Activated CD4-positive, alpha-beta T cell treated with anti-CD3 and anti-CD28 coated beads, Interleukin-2, amount 50 U/mL, for 1 hour (primary cell): ENCODE measurements at places on chromosomes 5 and 9.
A peak's percentile ranks its signal among the peaks of the same experiment; 100 is the strongest.

DNA sequence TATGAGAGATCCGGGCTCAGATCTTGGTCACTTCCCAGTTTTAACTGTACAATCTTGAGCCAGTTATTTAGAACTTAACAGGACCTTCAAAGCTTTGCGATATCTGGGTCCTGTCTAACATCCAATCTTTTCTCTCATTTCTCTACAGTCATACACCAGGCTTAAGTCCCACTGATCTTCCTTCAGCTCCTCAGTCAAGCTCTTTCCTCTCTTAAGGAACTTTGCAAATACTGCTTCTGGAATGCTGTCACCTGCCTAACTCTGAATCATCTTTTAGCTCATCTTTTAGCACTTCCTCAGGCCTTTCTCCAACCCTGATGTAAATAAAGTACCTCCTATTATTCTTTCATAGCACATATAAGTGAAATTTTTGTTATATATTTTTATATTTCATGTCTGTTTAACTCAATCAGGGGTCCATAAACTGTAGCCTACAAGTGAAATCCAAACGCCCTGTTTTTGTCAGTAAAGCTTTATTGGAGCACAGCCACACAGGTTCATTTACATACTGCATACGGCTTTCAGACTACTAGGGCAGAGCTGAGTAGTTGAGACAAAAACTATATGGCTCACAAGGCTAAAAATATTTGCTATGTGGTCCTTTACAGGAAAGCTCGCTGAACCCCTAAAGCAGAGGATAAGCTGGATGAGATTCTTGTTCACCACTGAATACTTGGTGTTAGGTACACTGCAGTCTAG lies 63.5 kb downstream of the MEF2C start:
- DNase-seq = no peak

- no peak for DNase-seq
Observed at GRCh38 chr5:57687596-57687995, 205.0 kb upstream of the ACTBL2 start.

DNA sequence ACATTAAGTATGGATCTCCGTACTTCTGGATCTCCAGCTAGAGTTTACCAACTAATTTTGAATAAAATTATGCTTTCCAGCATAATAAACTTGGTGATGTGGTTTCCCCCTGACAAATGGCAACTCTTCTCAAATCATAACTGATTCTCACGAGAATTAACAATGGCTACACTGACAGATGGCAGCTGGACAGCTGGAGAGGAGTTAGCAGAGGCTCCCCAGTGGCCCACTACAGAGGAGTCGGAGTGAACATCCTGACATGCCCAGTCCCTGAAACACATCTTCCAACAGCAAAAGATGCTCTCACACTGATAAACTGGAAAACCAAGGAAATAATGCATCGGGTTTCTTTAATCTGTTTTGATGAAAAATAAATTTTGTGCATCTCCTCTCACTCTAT lies 239.6 kb downstream of the MAN2A1 start:
- no peak for DNase-seq

DNA sequence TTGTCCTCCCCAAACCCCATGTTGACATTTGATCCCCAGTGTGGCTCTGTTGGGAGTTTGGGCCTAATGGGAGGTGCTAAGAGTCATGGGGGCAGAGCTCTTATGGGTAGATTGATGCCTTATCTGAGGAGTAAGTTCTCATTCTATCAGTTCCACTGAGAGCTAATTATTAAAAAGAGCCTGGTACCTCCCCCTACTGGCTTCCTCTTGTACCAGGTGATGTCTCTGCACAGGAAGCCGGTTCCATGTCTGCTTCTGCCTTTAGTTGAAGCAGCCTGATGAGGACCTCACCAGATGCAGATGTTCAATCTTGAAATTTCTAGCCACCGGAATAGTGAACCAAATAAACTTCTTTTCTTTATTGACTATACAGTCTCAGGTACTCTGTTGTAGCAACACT lies 10.8 kb downstream of the GABRB2 start:
- no peak for DNase-seq

GRCh38 chr9:117516676-117517632 lies 102.1 kb upstream of the ASTN2 start:
- no peak for DNase-seq

DNA sequence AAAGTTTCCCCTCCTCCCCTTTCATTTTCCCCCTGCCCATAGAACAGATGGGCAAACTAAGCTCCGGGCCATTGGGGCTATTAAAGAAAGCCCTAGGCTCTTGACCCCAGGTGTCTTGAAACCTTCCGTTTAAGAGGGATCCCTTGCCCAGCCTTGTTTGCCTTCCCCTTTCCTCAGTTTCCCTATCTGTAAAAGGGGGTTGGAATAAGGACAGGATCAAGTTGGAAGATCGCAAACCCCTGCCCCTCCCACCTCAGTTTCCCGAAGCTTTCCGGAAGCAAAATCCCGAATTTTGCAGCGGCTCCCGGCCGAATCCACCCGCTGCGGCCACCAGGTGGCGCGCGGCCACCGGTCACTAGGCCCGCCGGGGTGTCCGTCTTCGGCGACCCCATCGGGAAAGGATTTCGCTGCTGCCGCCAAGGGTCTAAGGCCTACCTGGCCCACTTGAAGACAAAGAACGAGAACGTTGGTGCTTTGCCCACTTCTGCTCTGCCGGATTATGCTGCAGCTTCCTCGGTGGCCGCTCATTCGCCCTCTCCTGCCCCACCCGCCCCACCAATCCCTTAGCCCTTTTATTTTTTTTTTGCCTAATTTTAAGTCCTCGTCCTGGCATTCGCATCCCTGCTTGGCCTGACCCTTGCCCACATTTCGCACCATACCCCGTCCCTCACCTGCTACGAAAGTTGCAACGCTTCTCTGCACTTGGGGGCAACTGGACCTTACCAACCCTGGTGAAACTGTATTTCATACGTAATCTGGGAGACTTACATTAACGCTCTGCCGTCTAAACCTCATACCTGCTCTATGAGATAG lies 962 bp upstream of the NR6A1 start:
- peak; percentile 11 for DNase-seq

GRCh38 chr5:102811972-102812371 lies 56.9 kb downstream of the PAM start:
- DNase-seq = no peak

- no peak for DNase-seq
Observed at GRCh38 chr5:35229076-35230037, 930 bp downstream of the PRLR start.

DNA sequence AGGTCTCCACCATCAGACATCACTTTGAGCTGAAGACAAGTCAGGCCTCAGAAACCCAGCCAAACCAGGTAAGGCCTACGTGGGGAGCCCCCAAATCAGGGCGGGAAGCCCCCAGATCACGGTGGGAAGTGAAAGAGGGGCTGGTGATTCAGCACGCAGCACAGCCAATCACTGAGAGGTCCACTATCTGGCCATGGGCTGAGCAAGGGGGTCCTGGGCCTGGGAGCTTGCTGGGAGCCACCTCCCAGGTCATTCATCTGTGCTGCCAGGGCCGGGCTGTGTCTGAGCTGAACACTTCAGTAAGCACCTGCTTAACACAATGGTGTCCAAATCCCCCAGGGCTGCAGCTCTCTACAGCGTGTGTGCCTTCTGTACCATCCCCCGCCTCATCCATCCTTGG lies 15.5 kb downstream of the MED10 start:
- no peak for DNase-seq

DNA sequence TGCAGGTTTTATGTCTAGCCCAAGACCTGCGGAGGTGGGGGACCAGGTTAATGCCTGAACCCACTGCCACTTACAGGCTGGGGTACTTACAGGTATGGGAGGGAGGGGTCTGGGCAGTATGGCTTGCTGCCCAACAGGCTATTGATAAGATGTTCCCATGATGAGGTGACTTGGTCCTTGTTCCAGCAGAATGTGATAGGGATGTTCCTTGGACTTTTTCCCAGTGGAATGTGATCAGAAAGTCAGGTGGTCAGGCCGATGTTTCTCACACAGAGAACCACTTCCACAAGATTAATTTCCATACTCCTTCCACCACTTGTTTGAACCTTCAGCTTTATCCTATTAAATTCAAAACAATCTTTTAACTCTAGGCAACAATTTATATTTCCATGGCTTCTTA lies 27.0 kb upstream of the GPX3 start:
- DNase-seq = no peak

DNA sequence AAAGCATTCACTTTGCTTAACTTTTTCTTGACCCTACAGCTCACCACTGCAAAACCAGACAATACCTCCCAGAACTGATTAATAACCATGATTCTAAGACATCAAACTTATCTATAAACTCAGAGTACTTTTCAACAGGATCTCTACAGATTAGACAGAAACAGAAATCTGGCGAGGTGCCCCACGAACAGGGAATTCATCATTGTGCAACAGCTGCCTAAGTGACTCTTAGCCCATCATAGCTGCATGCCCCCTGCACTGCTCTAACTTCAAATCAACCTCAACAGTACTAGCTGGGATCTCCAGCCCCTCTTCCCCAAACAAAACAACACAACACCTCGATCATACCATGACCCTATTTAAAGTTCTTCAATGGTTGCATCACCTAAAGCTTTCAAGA lies 16.1 kb upstream of the COL23A1 start:
- DNase-seq = no peak

DNA sequence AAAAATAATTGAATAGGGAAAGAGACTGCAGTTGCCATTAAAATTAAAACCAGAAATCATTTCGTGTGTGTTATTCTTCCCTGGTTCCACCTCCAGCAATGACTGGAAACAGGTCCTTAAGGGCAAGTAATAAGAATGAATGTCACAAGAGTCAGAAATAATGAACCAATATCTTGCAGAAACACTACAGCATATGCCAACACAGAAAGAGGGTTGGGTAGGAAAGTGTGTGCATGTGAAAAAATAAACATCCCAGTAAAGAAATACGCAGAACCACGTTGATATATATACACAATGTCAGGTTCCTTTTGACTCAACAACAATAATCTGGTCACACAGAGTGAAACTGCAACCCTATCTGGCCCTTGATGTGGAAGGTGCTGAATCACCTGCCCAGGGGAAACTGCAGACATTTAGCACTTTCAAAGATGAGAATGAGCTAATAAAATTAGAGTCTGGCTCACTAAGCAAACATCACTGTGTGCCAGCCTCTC lies 15.0 kb downstream of the HMHB1 start:
- no peak for DNase-seq

DNA sequence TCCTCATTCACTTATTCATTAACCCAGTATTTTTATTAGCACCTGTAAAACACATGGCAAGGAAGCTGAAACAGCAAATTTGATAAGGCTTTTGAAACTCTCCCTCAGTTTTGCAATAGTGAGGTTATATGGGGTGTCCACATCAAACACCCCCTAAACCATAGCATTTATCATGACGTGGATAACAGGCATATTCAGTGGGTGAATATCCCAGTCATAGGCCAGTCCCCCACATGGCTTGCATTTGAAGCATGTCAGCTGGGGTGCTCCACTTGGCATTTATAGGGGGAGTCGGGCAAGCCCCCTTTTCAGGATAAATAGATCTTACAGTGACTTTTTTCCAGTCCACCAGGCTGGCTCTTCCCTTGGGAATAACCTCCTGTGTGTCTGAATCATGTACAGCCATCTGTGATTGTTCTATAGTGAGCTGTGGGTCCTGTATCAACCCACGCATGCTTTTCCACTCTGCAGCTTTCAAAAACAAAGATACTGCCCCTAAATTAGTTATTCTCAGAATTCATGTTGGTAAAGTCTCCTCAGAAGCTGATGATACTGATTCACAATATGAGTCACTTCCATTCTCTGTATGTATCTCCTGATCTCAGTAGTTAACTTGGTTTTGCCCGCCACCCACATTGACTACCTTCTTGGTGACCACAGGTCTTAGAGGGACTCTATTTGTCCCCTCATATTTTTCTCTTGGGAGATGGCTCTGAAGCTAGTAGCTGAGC lies 84.4 kb upstream of the SPIN1 start:
- no peak for DNase-seq

DNA sequence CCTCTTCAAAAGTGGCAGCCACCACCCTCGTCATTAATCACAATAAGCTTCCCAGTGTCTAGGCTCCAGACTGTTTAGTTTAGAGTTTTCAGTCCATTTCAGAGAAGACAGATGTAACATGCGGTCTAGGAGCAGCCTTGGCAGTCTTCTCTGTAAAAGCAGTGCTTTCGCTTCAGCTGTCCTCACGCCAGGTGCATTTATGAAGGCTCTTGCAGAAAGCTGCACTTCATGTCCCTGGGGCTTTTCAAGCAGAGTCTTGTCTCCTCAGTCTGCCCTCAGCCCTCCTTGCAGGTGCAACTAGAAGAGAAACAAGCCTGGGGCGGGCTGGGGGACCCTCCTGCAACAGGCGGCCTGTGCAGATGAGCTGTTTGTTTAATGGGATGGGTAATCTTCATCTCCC lies 281.9 kb downstream of the DRD1 start:
- DNase-seq = no peak

- DNase-seq = no peak
Observed at GRCh38 chr5:157745041-157745456, 1.5 kb downstream of the LSM11 start.

GRCh38 chr9:32942755-32943460 lies 58.5 kb downstream of the APTX start:
- DNase-seq = no peak

DNA sequence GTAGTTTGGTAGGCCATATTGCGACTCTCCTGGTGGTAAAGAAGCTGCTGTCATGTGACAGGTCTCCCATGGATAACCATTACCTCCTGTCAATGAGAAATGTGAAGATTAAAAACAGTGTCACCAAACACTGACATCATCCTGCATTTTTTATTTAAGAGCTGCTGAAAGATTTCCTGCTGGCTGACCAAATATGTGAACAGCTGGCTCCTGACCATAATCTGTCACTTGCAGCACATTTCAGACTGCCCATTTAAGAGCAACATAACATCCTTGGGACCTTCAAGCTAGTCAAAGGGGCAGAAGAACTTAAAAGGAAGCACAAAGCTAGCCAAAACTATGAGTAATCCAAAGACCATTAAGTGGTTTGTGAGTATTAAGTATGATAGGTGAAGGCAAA lies 288.0 kb downstream of the IZUMO3 start:
- DNase-seq = no peak

GRCh38 chr5:1751026-1751863 lies 48.4 kb downstream of the MRPL36 start:
- DNase-seq = no peak

DNA sequence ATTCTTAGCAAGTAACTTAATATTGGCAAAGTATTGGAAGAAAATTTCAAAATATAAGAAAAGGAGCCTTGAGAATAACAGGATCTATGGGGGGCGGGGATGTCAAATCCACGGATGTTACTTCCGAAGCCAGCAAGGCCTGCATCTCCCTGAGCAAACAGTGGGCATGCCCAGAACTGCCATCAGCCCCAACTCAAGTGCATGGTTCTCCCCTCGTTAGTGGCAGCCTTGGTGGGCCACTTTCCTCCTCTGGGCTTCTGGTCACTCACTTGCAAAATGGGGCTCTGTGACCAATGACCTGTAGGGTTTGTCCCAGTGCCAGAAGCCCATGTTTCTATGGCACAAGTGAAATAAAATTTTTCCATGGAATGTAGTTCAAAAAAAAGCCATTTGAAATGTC lies 27.2 kb upstream of the MED10 start:
- DNase-seq = no peak
